ENCODE measurements at places on chromosomes 12 and 14.
A peak's percentile ranks its signal among the peaks of the same experiment; 100 is the strongest.

GRCh38 chr12:68406134-68406576 is 74.0 kb upstream of the MDM1 start:
- DNase-seq: no peak

GRCh38 chr14:101965770-101966722 is 1.7 kb downstream of the DYNC1H1 start:
- no peak for DNase-seq

GRCh38 chr14:47259796-47260195 is 415.6 kb downstream of the MDGA2 start:
- no peak for DNase-seq

DNA sequence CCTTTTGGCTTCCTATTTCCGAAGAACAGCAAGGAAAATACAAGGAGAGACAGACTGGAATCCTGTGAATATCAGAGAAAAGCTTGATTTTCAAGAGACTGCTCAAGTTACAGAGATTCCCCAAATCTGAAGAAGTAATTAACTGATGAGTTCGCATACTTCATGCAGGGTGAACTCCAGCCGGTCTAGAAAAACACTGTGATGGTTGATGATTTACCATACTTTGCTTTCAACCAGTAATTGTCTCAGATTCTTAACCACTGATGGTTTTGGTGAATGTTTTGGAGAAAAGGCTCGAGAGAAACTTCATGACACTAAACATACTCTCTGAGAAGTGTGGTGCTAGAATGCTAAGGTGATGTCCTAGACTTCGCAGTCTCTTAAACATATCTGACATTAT is 4.4 kb upstream of the PLXNC1 start:
- no peak for DNase-seq

GRCh38 chr14:24382064-24382371 is 14.0 kb downstream of the NFATC4 start:
- no peak for DNase-seq

- no peak for DNase-seq
Observed at GRCh38 chr14:24135584-24135833, 485 bp upstream of the PSME1 start.

- DNase-seq: no peak
Observed at GRCh38 chr14:33420051-33420627, 481.5 kb downstream of the NPAS3 start.

GRCh38 chr12:6528539-6529235 is 5.6 kb upstream of the GAPDH start:
- DNase-seq: no peak

- DNase-seq: no peak
Observed at GRCh38 chr14:103881268-103882201, 34.2 kb upstream of the PPP1R13B start.

GRCh38 chr14:26730929-26731618 is 133.2 kb upstream of the NOVA1 start:
- DNase-seq: no peak

DNA sequence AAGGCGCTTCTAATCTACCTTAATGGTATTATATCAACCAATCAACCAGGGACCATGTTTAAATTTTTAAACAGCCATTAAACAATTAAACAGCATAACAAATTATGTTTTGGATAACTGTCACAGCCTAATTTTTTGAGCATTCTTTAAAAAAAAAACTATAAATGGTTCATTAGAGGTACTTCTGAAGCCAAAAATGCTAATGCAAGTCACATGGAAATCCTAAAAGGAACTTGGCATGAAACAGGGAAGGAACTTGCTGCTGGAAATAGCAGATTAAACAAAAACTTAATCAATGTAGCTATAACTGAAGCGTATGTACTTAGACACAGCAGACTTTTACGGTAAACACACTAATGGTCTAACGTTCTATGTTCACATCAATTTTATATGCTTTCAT is 190.2 kb upstream of the BTG1 start:
- DNase-seq: no peak

GRCh38 chr14:68262567-68262966 is 443.0 kb downstream of the RAD51B start:
- DNase-seq: no peak

- no peak for DNase-seq
Observed at GRCh38 chr14:52366796-52367315, 52.7 kb downstream of the PTGER2 start.

- DNase-seq: peak; percentile 54
Observed at GRCh38 chr12:98456576-98457573, 58.5 kb upstream of the TMPO start.

GRCh38 chr12:118611770-118612169 is 235.4 kb downstream of the SUDS3 start:
- no peak for DNase-seq

DNA sequence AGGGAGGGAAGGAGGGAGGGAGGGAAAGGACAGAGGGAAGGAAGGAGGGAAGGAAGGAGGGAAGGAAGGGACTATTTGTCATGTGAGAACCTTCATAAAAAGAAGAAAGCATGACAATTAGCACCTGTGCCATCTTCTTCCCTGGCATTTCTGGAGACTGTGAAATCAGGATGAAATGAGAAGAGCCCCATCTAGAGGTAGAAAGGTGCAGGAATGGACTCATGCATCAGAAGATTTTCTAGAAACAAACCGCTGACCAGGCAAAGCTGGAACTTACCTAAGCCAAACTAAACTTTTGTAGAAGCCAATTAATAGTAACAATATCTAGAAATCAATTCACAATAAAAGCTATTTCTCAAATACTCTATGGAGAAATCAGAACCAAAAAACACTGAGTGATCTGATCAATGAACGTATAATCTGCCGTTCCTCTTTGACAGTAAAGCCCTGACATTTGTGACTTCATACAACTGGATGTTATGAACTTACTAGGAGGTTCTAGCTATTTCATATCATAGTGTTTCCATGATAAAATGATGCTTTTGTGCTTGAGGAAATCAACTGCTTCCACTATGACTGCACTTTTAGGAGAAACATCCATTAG is 24.4 kb upstream of the CRACR2A start:
- DNase-seq: no peak

DNA sequence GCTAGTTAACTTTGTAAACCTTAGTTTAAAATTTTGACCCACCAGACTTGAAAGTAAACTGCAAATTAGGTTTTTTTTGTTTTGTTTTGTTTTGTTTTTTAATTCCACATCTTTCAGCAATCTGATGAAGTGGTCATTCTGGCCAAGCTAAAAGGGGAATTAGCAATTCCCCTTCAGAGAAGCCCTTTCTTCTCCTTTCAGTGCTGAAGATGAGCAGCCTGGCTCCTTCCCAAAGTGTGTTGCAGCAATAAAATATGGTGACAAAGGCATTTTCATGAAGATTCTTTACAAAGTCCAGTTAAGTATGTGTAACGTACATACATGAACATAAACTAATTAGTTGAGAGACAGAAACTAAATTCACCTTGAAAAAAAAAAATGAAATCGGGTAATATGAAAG is 380.1 kb downstream of the NOVA1 start:
- no peak for DNase-seq

- DNase-seq: no peak
Observed at GRCh38 chr14:99576304-99576703, 27.7 kb downstream of the CCDC85C start.

- no peak for DNase-seq
Observed at GRCh38 chr14:105325303-105325702, 10.8 kb downstream of the PACS2 start.

GRCh38 chr12:113161415-113162016 is 12.0 kb downstream of the CFAP73 start:
- no peak for DNase-seq

DNA sequence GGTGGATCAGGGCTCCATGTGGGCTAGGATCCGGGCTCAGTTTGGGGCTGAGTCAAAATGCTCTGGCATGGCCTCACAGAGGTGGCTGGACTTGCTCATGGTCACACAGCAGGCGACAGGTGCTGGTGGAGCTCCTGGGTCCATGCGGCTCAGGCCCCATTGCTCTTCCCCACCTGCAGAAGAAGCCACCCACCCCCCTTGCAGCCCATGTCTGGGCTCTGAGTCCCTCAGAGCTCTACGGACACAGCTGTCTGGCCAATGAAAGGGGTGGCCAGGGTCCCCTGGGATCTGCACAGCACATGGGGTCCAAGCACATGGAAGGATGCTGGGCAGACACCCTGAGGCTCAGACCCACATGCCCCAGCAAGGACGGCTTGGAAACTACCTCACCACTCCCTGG is 17.0 kb upstream of the C14orf180 start:
- DNase-seq: no peak

DNA sequence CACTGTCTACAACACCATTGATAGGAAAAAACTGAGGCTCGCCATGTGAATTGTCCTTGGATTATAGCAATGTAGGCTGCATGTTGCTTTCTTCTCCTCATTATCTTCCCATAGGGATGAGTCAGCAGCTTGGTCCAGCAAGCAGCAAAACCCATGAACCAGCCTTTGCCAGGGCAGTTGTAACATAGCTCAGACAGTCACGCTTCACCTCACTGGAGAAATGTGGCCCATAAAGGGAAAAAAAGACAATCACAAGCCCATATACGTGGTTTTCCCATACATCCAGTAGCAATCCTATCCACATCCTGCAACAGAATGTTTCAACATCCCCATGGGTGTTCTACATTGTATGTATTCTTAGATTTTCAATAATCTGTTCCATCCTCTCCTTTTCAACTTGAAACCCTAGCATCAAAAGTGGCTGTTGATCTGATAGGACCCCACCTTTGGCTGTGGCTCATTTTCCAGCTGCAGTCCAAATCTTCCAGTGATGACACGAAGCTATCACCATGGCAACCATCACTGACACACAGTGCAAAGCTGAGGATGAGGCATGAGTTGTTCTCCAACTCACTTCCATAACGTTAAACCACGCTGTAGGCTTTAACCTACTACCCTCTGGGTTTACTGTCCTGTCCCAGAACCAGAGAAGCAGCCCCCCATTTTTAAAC is 34.0 kb downstream of the GRIN2B start:
- no peak for DNase-seq

GRCh38 chr12:6735448-6736191 is 11.8 kb downstream of the COPS7A start:
- DNase-seq: peak; percentile 50

DNA sequence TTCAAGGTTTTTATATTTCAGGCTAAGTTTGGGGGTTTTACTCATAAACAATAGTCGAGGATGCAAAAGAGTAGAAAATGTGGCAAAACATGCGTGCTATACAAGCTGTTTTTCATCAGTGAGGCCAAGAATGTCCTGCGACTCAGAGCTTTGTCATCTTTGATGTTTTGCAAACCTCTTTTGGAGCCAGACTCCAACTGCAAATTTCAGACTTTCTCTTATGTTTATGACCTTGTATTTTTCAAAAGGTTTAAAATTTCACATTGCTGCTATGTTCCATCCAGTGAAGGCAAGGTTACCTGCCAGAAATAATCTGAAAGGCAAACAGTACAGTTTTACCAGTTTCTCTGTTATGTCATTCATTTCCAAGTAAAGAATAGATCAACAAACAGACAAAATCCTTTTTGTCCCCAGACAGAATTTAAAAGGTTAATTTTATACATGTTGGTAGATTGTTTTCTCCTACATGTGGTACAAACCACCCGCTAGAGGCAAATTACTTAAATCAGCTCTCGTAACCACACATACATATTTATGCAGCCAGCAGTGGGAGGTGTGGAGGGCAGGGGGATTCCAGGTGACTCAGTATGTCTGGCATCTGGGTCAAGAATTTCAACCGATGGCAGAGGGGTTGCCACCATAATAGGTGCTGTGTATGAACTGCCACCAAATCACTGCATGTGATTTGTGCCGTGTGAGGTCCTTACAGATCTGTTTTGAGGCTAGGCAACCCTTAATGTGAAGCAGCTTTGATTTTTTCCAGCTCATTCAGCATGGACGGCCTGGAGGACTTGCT is 119.8 kb upstream of the CPM start:
- no peak for DNase-seq

DNA sequence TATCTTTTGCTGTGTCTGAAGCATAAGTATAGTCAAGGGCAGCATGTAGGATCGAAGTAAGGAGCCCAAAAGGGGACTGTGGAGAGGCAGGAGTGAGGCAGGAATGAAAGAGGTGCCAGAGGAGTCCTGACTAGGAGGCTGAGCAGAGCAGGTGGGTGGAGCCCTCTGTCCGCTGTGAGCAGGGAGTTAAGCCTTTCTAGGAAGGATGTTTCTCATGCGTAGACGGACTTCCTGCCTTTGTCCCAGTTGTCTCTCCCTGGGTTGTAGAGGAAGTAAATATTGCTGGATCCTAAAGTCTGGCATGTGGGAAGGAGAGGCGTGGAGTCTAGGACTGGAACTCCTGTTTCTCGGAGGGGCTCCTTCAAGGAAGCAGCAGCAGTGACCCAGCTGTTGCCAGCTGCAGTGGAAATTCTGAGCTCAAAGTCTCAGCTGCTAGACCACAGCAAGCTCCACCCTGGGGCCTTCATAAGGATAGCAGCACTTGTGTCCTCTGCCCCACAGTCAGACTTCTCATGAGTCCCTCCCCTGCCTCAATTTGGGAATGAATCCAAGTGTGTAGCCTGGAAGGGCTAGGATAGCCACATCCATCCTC is 44.0 kb downstream of the RBMS2 start:
- no peak for DNase-seq

Measured in CD4-positive, alpha-beta T cell treated with Interleukin-15 for 1 hour (primary cell).